ENCODE measurements at places on chromosomes 16 and 17.
A peak's percentile ranks its signal among the peaks of the same experiment; 100 is the strongest.

GRCh38 chr17:17386094-17386800, 83.1 kb downstream of the NT5M start:
- DNase-seq = no peak

GRCh38 chr17:12977008-12977751, 40.6 kb downstream of the ELAC2 start:
- no peak for DNase-seq

- DNase-seq = no peak
These were observed 17.2 kb downstream of the CMIP start for GRCh38 chr16:81461766-81462165.

DNA sequence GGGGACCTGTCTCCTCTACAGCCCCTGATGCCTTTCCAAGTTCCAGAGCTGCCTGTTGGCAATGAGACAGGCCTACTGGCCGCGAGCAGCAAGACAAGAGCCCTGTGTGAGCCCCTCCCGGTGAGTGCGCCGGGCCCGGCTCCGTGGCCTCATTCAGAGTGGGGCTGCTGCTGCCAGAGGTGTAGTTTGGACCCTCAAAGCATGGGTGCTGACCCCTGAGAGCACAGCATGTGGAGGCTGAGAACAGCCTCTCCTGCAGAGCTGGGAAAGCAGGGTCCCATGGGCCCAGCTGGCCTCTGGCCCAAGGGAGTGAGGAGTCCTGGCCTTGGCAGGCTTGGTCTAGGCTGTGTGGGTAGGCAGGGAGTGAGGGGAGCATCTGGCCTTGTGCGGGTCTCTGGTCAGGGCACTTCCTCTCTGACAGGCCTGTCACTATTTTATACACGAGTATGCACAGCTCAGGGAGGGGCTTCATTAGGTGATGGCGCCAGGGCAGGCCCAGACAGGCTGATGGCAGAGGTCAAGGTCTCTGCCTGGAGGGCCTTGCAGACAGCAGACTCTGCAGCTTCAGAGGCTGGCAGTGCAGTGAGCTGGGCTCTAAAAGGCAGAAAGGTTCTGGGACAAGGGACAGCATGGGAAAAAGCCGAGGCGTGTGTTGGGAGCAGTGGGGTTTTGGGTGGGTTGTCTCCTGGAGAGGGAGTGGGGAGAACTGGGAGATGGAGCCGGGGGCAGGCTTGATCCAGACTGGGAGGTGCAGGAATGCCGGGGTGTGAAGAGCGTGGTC, 43.4 kb downstream of the ADCY7 start:
- DNase-seq = no peak

DNA sequence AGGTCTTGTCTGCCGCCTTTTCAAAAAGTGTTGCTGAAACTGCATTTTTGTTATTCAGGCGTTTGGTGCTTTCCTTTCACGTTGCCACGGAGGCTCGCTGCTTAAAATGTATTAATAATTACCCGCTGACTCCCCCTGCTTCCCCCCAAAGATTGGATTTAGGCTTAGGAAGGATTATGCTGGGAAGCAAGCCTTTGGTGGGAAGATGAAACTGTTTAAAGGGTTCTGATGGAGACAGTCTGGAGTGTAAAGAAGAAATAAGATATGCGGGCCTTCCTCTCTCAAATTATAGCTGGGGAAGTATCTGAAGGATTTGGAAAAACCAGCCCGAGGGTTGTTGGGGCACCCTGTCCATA, 1.1 kb downstream of the KSR1 start:
- no peak for DNase-seq

GRCh38 chr17:63479495-63480184, 2.8 kb downstream of the ACE start:
- no peak for DNase-seq

DNA sequence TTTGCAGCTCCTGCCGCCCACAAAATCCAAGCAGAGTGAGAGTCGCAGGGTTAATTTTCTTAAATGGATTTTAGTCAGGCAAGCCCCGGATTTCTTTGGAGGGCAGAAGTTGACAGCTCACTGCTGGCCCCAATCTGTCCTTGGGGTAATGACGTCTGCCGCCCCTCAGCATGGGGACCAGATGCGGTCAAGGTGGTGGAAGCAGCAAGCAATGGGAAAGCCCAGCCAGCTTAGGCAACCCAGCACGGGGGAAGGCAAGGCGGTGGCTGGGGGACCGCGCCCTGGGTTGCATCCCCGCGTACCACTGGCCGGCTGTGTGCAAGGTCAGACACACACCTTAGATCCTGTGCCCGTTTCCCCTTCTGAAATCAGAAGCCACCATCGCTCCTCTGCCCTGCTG, 321.7 kb downstream of the C16orf95 start:
- no peak for DNase-seq

- DNase-seq = no peak
These were observed 21.4 kb downstream of the BAIAP2 start for GRCh38 chr17:81056312-81056711.

GRCh38 chr16:8961811-8962390, 1.8 kb downstream of the USP7 start:
- DNase-seq = no peak

DNA sequence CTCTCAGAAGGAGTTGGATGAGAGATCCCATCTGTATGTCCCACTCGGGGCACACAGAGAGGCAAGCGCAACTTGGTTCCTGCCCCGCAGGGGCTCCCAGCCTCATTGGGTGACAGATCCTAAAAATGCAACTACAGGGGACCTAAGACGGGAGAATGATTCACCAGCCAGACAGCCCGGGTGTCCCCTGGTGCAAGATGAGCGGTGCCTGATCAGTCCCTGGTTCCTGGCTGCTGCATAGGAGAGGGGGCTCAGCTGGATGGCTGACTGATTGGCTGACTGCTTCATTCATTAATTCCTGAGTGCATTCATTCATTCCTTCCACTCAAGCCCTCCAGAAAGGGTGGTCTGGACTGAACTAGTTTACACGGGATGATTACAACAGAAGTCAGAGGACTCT, 22.0 kb downstream of the WNT3 start:
- DNase-seq = no peak

DNA sequence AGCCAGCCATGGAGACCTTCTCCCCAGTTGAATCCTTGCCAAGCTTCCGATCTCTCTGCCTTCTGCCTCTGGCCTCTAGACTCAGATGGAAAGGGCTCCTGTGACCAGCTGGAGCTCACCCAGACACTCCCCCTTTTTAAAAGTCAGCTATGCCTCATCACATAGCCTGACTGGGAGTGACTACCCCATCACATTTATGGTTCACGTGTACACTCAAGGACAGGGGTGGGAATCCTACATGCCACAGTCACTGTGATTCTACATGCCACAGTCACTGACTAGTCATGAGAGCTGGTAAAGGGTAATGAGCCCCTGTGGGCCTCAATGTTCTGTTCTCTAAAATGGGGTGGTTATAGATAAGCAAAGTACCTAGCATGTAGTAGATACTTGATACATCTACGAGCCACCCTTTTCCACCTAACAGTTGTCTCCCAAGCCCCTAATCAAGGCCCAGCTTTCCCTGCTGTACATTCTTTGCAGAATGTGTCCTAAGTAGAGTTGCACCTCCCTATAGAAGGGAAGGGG, 85.1 kb downstream of the RGS9 start:
- no peak for DNase-seq

GRCh38 chr17:77822302-77823030, 136.0 kb upstream of the TNRC6C start:
- no peak for DNase-seq

GRCh38 chr16:89696670-89697128, 4.8 kb downstream of the SPATA2L start:
- DNase-seq = no peak

- no peak for DNase-seq
These were observed 225.8 kb downstream of the IRX3 start for GRCh38 chr16:54060599-54061421.

GRCh38 chr16:29719063-29719462, 26.7 kb downstream of the C16orf54 start:
- no peak for DNase-seq

DNA sequence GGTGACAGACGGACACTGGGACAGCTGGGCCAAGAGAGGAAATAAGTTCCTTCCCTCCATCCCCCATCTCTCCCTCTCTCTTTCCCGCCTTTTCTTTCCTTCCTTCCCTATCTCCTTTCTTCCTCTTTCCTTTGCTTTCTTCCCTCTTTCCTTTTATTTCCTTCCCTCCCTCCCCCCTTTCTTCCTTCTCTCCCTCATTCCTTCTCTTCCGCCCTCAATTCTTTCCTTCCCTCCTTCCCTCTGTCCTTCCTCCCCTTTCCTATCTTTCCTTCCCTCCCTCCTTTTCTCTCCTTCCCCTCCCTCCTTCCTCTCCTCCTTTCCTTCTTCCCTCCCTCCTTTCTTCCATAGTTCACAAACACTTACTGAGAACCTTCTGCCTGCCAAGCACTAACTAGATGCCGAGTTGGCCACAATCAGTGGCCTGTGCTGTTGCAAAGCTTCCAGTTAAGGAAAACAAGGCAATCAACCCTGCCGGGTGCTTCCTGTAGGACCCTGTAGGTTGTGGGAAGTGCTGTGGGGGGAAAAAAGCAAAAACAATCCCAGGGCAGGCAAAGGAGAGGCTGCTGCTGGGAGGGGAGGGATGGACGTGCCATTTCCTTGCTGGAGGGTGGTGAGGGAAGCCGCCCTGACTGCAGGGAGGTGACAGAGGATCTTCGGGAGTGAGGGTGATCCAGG, 31.7 kb downstream of the ABCC6 start:
- no peak for DNase-seq

- no peak for DNase-seq
These were observed 155.0 kb upstream of the KCNJ18 start for GRCh38 chr17:21537302-21537701.

- DNase-seq = no peak
These were observed 253.3 kb upstream of the SALL1 start for GRCh38 chr16:51404386-51404785.

- peak; percentile 4 for DNase-seq
These were observed 106.5 kb upstream of the METRNL start for GRCh38 chr17:82972836-82973372.

DNA sequence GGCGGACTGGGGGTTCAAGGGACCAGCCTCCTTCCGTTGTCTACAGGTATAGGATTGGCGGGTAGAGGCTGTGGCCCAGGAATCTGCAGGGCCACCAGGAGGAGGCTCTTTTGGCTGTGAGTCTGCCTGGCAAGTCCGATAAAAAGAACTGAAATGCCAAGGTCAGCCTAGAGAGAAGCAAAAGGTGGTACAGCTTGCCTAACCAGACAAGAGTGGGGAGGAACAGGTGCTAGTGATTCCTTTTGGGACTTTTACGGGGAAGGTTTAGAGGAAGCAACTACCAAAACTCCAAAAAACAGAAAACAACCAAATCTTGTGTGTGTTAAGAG, 5.6 kb upstream of the EVPL start:
- no peak for DNase-seq

DNA sequence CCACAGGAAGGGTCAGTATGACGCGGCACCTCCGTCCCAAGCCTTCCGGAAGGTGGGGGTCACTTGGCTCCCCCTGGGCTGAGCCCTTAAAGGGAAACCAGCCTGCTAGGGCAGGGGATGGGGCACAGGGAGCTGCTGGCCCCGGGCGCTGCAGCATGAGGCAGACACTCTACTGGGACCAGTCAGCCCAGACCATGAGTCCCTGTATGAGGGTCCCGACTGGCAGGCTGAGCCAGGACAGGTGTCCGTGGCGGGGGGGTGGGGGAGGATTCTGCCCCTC, 43.4 kb upstream of the ZC3H18 start:
- no peak for DNase-seq

GRCh38 chr16:51133183-51133582, 17.9 kb downstream of the SALL1 start:
- no peak for DNase-seq

- no peak for DNase-seq
These were observed 18.6 kb downstream of the CREBBP start for GRCh38 chr16:3861808-3862451.

DNA sequence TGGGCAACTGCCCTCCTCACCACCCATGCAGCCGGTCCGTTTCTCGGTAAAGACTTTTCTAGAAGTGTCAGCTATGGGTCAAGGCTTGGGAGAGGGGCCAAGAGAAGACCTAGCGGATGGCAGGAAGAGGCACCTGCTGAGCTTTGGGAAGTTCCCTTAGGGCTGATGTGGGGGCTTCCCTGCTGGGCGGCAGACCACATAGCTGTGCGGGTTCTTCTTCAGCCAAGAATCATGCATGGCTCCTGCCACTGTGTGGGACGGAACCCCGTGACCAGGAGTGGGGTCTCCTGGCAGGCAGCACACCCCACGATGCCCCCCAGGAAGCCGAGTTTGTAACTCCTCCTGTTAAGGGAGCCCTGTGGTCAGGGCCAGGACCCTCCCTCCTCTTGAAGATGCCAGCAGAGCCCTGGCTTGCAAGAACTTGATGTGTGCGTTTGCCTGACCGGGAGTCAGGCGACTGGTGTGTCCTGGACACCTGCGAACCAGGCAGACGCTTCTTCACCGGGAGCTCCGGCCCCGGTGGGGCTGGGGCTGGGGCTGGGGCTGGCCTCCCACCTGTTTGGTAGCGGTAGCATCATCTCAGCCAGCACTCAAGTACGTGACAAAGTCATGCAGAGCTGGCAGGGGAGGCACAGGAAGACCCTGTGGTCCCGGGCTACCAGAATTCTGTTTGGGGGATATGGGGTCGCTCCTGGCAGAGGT, 17.7 kb upstream of the SLC38A10 start:
- DNase-seq = no peak

- no peak for DNase-seq
These were observed 1.5 kb downstream of the HOXB5 start for GRCh38 chr17:48592057-48592514.

- peak; percentile 48 for DNase-seq
These were observed 14.1 kb downstream of the C17orf67 start for GRCh38 chr17:56819431-56820145.

GRCh38 chr16:1002399-1003166, 21.0 kb downstream of the SOX8 start:
- DNase-seq = peak; percentile 55

- no peak for DNase-seq
These were observed 4.0 kb downstream of the PRKCA start for GRCh38 chr17:66306446-66306845.

DNA sequence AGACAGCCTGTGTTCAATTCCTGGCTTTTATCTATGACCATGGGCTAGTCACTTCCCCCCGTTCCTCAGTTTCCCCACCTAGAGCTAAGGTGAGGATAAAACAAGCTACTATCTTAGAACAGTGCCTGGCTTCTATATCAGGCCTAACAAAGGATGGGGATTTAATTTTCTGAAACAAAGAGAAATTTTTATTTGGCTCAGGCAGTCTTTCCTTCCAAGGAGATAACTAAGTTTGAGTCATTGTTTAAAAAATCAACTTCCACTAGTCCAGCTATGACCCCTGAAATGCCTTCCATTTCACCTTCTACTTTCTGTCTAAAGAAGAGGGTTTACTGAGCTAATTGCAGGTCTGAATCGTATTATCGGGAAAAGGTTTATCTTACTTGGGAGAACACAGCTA, 99.0 kb downstream of the CMIP start:
- no peak for DNase-seq

DNA sequence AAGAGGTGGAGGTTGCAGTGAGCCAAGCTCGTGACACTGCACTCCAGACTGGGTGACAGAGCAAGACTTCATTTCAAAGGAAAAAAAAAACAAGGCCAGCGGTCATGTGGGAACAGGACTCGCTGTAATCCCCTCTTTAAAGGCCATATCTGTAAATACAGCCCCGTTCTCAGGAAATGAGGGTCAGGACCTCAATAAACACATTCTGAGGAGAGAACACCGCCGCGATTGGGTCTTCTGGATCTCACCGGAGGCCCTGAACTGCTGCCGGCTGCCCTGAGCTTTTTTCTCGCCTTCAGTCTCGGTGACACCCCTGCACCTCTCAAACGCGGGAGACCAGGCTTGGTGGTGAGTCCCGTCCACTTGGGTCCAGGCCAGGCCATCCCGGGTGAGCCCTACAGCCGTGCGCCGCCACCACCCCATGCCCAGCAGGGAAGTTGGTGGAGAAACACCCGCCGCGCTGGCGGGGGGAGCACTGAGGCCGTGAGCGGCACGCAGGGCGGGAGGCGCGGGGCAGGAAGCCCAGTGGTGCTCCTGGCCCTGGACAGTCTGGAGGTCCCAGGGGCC, 28.4 kb downstream of the SLC25A10 start:
- DNase-seq = no peak

All from activated CD4-positive, alpha-beta T cell treated with anti-CD3 and anti-CD28 coated beads for 1 hour (primary cell).